Stimulated activated CD8-positive, alpha-beta memory T cell treated with anti-CD3 and anti-CD28 coated beads, Interleukin-15, amount 100 ng/mL, for 4 hours (primary cell): ENCODE measurements at places on chromosomes 4 and X.

DNA sequence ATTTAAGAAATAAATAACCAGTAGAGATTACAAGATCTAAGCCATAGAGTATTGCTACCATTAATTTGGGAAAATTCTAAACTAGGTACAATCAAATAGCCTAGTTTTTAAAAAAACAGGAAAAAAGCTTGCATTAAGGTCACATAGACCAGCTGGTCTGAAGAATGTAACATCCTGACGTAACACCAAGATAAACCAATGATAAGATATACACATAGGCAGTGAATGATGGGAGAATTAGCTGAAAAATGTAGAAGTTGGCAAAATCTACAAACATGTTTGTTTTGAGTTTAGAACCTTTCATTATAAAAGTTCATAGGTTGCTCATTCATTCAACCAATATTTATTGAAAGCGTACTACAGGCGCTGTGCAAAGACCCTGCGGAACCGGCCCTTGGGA, 120.0 kb downstream of the SH3RF1 start:
- DNase-seq: no peak

DNA sequence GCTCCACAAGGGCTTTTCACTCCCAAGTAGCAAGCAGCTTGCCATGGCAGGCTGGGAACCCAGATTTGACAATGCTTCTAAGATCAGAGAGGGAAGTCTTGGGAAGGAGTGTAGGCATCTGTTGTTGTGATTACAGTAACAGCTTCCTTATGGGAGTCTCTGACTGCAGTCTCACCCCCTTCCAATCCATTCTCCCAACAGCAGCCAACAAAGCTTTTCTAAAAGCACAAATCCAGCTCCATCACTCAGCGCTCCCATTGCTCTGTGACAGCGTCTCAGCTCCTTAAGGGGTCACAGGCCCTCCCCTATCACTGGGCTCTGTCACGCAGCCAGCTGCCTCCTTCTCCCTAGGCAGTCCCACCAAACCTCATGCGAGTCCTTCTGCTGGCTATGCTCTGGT, 7.1 kb downstream of the IGFBP7 start:
- no peak for DNase-seq

DNA sequence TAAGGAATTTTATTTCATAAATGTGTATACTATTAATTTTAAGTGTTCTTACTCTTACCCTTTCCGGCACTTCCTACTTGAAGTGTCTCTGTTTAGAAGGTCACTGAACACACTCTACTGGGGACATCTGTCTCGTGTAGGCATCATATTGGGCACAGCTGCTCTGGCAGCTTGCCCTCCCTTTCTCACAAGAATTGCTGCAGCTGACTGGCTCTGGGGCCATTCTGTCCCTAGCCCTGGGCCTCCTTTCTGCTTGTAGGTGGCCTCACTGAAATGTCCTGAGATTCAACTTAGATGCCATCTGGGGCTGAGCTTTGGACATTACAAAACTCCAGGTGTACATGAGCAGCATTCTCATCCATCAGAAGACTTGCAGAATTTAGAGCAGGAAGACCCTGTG, 49.6 kb downstream of the SMAD1 start:
- DNase-seq: no peak

GRCh38 chr4:111985426-111985825, 159.8 kb upstream of the FAM241A start:
- no peak for DNase-seq

- no peak for DNase-seq
Observed at GRCh38 chr4:85370400-85371032, 104.4 kb upstream of the ARHGAP24 start.

- DNase-seq: no peak
Observed at GRCh38 chrX:16162391-16162790, 4.9 kb upstream of the MAGEB17 start.

DNA sequence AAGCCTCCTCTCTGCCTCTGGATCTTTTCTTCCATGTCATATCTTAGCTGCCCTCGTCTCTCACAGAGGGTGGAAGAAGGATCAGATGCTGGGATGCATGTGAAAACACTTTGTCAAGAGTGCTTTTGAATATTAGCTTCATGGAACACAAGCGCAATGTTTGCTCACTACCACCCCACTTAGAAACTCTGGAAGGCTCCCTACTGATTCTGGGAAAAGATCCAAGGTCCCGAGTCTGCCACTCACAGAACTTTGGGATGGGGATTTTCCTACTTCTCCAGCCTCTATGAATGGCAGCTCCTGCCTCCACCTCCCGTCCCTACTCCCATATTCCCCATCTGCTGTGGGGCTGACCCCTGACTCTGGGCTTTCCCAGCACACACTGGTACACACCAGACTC, 40.2 kb upstream of the CRMP1 start:
- no peak for DNase-seq

GRCh38 chr4:8703401-8703696, 110.8 kb downstream of the CPZ start:
- no peak for DNase-seq

- no peak for DNase-seq
Observed at GRCh38 chr4:768995-769394, 56.9 kb downstream of the CPLX1 start.

GRCh38 chr4:146062340-146062739, 113.2 kb upstream of the LSM6 start:
- DNase-seq: no peak

DNA sequence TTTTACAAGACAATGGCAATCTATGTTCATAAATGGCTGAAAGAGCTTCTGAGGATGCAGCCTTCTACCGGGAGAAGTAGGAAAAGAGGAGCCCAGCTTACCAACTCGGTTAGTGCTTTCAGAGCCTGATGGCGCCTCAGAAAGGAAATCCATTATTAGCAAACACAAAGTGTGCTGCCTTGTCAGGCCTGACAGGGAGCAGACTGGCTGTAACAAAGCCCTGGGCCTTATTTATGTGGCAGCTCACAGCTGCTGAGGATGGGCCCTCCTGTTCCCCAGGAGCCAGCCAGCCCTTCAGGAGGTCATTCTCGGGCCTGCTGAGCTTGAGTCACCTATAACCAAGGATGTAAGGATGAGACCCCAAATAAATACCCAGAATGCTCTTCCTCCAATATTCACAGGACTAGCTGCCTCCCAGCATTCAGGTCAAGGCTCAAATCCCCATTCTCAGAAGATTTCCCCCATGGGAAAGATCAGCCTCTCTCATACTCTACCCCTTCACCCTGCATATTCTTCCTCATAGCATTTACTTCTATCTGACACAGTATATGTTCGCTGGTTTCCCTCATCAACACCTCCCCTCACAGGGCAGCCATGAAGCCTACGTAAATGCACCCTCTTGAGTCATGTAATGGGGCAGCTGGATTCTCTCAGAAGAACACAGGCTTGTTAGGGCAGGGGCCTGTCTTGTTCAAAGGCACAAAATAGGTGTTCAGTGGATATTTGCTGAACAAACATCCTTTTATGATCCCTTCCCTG, 227.0 kb upstream of the RASGEF1B start:
- DNase-seq: no peak

DNA sequence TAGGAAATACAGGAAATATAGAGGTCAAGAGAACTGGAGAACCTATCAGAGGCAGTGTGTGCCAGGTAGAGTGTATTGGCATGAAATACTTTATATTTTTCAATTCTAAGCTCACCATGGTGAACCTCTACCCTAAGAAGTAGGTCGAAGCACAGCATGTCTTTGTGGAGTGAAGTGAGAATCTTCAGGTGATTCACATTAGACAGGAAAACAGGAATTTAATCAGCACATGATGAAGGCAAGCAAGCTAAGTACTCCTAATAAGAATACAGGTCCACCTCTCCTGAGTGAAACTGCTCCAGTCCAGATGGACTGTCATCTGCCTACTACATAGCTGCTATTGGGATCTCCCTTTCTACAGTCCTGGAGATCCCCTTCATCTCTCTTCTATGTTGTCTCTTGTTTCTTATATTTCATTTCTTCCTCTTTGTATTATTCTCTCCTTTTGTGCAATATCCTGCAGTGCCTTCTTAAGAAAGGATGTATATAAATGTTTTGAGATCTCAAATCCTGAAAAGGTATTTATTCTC, 159.0 kb downstream of the LRBA start:
- DNase-seq: no peak

DNA sequence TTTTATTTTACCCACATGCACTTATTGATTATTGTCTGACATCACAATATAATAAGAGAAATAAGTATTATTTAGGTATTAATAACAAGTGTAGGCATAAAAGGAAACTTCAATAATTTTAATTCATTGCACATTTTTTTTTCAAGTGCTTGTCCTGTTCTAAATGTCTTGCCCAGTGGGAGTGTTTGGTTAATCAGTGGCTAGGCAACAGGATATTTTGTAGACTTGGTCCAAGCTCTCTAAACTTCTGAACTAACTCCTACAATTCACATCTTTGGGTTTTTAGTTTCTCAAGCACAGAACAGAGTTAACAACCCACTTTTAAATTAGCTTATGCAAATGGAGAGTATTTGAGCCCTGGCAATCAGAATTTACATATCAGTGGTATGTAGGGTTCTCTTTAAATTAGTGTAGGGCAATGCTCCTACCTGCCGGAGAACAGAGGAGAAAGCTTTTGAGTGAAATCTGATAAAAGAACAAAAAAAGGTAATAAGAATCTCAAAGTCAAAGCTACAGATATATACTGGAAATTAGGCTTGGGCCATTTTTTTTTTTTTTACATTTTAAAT, 353.5 kb downstream of the ADGRL3 start:
- no peak for DNase-seq

GRCh38 chrX:77953302-77953701, 16.1 kb downstream of the PGAM4 start:
- no peak for DNase-seq
